ENCODE measurements at places on chromosomes 3 and 15.

DNA sequence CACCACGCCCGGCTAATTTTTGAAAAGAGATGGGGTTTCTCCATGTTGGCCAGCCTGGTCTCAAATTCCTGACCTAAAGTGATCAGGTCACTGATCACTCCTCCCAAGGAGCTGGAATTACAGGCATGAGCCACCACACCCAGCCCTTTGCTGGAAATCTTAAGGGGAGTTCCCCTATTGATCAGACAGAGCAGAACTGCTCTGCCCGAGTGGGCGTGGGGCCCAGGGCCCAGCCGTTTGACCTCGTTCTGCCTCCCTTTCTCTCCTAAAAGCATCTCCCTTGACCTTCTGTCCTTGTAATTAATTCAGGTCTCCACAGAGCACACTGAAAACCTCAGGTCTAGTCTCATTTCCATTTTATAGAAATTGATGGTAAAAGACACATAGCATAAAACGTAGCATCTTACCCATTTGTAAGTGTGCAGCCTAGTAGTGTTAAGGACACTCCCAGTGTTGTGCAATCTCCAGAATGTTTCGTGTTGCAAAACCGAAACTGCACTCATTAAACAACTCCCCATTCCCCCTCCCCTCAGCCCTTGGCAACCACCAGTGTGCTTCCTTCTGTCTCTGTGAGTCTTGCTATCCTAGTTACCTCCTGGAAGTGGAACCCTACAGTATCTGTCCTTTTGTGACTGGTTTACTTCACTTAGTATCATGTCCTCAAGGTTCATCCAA, 89.3 kb downstream of the SLCO3A1 start:
- DNase-seq = no peak

GRCh38 chr15:79430901-79431635, 1.1 kb upstream of the MINAR1 start:
- DNase-seq = no peak

DNA sequence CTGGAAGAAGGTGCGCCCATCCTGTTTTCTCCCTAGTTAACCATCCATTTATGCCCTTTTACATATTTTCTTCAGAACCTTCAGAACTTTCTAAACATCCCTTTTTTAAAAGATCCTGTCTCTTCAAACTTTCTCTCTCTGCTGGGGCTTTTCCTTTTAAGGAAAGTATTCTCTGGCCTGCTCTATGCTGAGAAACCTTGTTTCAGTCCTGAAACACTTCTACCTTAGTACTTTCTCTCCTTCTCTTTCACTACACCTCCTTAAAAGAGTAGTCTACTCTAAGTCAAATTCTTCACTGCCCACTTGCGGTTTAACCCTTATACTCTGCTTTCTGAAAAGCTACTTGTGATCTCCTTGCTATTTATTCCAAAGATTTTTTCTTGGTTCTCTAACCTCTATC, 65.6 kb upstream of the SLC12A8 start:
- no peak for DNase-seq

DNA sequence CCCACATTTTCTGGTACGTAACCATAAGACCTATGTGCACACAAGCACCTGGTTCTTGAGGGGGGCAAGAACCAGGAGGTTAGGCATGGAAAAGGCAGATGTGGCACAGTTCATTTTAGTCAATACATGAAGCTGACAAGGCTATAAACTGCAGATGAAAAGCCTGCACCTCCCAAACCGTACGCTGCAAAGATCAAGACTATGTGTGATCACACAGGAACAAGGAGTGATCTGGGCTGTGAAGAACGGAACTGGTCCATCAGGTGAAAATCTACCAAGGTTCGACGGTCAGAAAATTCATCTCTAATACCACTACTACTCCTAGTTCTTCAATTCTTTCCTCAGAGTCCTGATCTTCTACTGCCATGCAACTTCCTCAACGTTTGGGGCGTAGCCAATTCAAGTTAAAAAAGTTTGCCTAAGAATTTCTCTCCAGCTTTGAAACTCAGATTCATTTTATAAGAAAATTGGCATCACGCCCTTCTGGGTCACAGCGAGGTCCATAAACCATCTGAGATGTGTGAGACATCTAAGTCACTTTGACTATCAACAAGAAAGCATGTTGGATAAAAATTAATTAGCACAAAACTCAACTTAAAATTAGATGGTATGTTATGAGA, 41.9 kb downstream of the PLD1 start:
- DNase-seq = no peak

DNA sequence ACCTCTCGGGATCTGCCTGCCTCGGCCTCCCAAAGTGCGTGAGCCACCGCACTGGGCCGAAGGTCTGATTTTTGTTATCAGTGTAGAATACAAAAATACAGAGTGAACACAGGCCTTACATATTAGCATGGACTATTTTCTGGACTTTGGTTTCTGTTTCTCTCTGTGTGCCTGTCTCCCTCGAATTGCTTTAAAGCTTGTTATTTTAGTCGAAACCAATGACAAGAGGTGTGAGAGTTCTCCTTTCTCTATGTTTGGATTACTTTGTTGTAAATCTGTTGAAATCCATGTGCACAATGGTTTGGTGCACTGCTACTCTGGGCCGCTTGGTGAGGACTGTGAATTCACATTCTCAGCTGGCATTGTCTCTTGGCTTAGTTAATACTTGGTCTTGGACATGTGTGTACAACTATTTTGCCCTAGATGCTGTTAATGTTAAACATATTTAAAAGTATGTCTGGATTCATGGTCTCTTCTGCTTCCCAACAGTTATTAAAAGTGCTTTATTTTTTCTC, 23.9 kb downstream of the MED12L start:
- DNase-seq = no peak

DNA sequence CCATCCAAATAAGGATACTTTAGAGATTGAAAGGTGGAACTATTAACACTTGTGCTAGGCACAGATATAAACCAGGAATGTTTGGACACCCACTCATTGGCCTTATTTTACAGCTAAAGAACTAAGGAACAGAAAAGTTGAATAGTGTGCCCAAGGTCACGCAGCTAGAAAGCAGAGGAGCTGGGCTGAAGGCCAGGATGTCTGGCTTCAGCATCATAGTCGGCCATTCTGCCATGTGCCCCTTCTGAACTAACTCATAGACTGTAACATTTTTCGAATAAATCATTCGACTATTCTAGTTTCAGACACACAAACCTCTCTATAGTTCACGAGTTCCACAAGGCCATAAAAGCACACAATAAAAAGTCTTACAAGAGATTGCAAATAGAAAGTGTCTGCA, 71.1 kb downstream of the SUMF1 start:
- no peak for DNase-seq

- no peak for DNase-seq
These were observed 58.1 kb downstream of the XXYLT1 start for GRCh38 chr3:195212749-195213375.

DNA sequence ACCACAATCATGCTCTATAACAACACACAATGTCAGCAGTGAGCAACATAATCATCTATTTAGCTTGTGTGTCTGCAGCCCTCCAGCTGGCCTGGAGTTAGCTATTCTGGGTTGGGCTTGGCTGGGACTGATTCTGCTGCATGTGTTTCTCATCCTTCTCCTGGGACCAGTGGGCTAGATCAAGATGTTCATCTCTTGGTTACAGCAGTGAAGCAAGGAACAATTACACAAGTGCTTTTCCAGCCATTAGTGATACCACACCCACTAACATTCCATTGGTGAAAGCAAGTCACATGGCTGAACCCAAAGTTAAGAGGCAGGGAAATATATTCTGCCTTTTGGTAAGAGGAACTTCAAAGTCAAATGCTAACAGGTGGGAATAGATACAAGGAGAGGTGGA, 14.6 kb downstream of the NUDT16 start:
- no peak for DNase-seq

DNA sequence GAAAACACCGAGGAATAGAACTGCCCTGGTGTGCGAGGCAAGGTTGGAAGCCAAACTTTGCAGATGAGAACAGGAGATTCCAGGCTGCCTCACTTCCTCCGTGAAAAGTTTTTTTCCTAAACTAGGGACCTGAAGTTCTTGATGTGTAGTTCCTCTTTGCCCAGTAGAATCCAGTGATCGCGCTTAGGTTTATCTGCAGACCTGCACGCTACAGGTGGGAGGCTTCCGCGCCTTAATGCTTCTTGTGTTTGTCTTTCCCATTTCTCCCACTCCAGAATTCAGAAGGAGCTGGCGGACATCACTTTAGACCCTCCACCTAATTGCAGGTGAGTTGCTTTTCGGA, 5.4 kb downstream of the UBE2E1 start:
- no peak for DNase-seq

DNA sequence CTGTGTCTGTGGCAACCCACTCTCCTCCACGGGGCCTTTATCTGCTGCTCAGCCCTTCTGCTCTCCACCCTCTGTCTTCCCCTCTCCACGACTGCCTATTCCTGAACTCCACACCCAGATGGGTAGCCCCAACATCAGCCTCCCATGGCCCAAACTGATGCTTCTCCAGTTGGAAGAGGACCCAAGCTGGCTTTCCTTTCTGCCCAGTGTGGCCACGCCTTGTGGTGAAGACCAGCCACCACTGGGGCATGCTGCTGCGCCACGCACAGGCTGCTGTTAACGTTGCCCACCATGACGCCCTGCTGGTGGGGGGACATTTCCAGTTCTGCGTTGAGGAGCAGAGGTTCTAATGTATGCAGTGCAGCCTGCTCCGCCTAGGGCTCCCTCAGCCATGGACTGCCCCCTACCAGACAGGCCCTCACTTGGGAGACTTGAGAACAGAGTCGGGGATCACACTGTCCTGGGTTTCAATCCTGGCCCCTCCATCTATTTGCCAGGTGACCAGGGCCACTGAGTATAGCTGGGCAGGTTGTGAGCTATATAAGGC, 26.9 kb downstream of the CFAP100 start:
- DNase-seq = no peak

DNA sequence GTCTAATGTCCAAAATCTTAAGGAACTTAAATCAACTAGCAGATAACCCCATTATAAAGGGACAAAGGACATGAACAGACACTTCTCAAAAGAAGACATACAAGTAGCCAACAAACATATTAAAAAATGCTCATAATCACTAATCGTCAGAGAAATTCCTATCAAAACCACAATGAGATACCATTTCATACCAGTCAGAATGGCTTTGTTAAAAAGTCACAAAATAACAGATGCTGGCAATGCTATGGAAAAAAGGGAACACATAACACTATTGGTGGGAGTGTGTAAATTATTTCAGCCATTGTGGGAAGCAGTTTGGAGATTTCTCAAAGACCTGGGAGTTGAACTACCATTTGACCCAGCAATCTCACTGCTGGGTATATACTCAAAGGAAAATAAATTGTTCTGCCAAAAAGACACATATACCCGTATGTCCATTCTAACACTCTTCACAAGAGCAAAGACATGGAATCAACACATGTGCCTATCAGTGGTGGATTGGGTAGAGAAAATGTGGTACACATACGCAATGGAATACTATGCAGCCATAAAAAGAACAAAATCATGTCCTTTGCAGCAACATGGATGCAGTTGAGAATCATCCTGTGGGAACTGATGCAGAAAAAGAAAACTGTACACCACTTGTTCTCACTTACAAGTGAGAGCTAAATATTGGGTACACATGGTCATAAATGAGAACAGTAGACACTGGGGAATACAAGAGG, 78.5 kb downstream of the TCF12 start:
- DNase-seq = no peak

- no peak for DNase-seq
These were observed 23.5 kb downstream of the PAQR9 start for GRCh38 chr3:142940000-142940399.

DNA sequence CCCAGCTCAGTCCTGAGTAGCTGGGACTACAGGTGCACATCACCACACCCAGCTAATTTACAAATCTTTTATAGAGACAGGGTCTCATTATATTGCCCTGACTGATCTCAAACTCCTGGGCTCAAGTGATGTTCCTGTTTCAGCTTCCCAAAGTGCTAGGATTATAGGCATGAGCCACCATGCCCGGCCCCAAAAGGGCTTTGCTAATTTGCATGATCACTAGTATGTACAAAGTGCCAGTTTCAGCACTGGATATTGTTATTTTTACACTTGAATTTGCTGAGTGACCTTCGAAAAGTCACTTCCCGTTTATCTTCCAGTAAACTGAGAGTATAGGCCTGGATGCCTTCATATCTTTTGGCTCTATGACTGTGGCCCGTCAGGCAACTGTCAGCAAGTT, 12.2 kb downstream of the CLN6 start:
- DNase-seq = no peak

GRCh38 chr3:101300073-101300472, 20.3 kb downstream of the IMPG2 start:
- peak; percentile 18 for DNase-seq

- no peak for DNase-seq
These were observed 10.5 kb upstream of the CCK start for GRCh38 chr3:42276141-42277132.

DNA sequence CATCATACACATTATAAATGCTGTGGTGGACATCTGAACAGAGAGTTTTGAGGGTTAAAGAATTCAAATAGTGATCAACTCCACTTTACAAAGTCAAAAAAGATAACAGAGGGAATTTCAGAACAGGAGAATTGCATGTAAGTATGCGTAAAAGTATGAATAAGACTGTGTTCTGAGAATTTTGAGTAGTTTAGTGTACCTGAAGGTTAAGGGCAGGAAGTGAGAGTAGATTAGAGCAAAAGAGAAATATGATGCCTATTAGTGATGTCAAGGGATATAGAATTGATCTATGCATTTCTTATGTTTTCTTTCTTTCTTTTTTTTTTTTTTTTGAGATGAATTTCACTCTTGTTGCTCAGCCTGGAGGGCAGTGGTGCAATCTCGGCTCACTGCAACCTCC, 53.1 kb downstream of the TP63 start:
- DNase-seq = no peak

All from glutamatergic neuron (in vitro differentiated cells).